ENCODE measurements at places on chromosomes 1 and 21.

DNA sequence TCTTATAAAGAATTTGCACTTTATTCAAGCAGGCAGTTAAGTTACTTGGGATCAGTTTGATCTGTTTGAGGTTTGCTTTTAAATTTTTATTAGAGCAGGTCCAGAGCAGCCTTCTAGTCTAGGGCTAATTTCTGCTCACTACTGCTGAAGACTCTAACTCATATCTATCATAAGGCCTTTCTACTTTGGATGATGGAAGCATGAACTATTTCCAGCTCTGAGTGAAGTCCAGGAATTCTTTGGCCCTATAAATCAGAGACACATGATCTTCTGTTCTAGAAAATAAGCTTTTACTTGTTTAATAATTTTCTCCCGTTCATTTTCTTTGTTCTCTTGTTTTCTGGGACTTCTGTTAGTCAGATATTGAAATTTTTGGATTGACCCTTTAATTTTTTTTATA lies 14.7 kb downstream of the NIBAN1 start:
- no peak for DNase-seq

- DNase-seq, result peak; percentile 83
Observed at GRCh38 chr1:21334214-21335087, 44.2 kb upstream of the ECE1 start.

- DNase-seq, result no peak
Observed at GRCh38 chr21:29436650-29437049, 137.9 kb downstream of the BACH1 start.

DNA sequence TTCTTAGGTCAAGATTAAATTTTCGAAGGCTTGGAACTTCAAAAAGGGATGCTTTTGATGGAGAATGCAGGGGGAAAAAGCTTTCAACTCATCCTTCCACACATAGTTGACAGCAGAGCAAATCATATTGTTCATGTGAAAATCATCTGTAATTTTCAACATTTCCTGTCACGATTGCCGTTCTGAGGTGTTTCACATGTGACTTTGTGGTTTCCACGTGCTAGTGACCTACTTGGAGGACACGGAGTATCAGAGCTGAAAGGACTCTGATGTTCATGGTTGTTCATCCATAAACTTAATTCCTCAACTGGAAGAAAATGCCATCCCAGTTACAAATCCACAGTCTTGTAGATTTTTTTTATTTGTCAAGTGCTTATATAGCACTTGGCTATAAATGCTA lies 79.1 kb downstream of the ZP4 start:
- no peak for DNase-seq

- peak; percentile 56 for DNase-seq
Observed at GRCh38 chr21:37863842-37864241, 52.4 kb downstream of the KCNJ6 start.

DNA sequence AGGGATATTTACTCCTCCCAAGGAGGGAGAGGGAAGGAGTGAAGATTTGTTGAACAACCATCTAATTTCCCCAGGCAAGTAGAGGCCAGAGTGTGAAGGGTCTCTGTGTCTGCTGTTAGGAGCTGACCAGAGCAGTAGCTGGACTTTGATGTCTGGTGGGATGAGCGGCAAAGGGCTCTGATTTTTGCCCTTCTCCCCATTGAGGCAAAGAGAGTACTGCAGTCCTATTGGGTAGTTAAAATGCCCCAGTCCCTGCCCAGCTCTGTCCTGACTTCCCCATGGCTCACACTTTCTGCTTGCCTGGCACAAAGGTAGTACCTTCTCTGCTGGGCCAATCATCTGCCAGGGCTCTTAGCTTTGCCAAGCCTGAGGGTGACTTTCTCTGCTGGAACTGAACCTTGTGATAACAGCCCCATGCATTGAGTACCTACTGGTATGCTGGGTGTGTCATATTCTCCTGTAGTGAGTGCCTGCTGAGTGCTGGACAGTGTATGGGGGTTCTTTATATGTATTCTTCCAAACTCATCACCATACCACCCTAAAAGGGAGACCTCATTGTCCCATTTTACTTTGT lies 64.0 kb upstream of the SELENON start:
- no peak for DNase-seq

- peak; percentile 8 for DNase-seq
Observed at GRCh38 chr1:237386362-237387143, 344.6 kb downstream of the RYR2 start.

- DNase-seq, result no peak
Observed at GRCh38 chr1:115624859-115625258, 16.9 kb upstream of the VANGL1 start.

GRCh38 chr1:201482755-201483154 lies 13.8 kb upstream of the PHLDA3 start:
- DNase-seq, result no peak

GRCh38 chr21:34707876-34708325 lies 39.1 kb downstream of the CLIC6 start:
- no peak for DNase-seq

GRCh38 chr21:35925497-35925896 lies 134.8 kb downstream of the SETD4 start:
- no peak for DNase-seq

- DNase-seq, result no peak
Observed at GRCh38 chr1:214205053-214205452, 75.9 kb upstream of the SMYD2 start.

- no peak for DNase-seq
Observed at GRCh38 chr1:166888373-166889111, 12.5 kb upstream of the TADA1 start.

- no peak for DNase-seq
Observed at GRCh38 chr1:234628089-234628488, 18.1 kb upstream of the IRF2BP2 start.

GRCh38 chr1:40825435-40825788 lies 36.8 kb downstream of the CITED4 start:
- no peak for DNase-seq

DNA sequence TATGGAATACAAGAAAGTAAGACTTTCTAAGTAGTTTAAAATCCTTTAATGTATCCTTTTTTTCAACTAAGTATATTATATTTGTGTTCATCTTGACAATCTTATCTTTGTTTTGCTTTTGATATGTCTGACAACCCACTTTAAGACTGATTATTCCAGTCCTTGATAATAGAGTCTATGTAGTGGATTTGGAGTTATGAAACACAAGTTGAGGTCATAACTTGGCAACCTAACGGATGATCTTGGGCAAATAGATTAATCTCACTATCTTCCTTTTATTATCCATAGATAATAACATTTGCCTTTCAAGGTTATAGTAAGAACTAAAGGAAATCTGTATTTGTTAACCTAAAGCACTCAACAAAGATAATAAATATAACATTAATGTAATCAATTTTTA lies 4.8 kb upstream of the GBP2 start:
- DNase-seq, result no peak

GRCh38 chr1:55707196-55707595 lies 492.0 kb upstream of the USP24 start:
- no peak for DNase-seq

DNA sequence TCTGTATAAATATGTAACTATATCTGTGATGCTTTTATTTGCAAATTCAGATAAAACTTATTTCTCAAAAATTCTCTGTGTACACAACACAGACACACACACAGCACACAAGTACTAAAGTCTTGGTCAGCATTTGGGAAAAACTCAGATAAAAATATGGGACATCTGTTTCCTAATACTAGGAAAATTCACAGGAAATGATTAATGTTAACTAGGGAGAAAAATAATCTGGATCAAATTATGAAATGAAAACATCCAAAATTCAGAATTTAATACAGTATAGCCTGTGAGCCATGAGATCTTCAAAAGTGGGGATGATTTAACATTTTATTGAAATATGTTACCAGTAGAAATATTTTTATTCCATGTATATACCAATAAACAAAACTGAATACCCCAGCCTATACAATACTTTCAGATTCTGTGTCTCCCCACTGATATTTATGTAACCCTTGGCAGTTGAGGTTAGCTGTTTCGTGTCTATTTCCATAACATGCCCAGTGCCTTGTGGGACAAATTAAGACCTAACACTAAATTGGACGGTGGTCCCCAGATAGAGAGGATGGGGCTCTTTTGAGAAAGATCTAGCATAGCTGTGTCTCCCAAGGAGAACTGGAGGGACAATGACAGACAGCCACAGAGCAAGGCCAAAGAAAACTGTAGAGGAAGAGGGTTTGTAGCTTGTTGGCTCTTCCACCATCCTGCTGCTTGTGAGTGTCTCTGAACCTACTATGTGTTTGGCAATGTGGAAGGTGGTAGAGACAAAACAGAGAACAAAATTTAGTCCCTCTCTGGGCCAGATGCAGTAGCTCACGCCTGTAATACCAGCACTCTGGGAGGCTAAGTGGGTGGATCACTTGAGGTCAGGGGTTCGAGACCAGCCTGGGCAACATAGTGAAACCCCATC lies 47.2 kb downstream of the GNG12 start:
- no peak for DNase-seq

- no peak for DNase-seq
Observed at GRCh38 chr1:3787745-3788605, 8.3 kb downstream of the LRRC47 start.

DNA sequence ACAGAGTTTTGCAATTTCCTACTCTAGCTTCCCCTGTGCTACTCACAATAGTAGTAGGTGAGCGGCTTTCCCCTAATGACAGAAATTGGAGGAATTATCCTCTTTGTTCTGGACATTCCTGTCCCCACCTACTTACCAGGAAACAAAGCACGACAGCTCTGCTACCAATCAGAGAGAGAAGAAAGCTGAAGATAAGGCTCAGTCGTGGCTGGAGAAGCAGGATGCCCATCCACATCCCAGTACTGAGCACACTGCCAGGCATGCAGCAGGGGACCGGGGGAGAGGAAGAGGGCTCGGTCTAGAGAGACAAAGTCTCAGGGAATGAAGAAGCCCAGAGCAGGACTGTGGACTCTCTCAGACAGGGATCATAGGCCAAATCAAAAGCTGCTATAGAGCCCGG lies 134.1 kb upstream of the KRTAP19-8 start:
- no peak for DNase-seq

GRCh38 chr1:75672528-75673393 lies 51.7 kb upstream of the ACADM start:
- peak; percentile 47 for DNase-seq

DNA sequence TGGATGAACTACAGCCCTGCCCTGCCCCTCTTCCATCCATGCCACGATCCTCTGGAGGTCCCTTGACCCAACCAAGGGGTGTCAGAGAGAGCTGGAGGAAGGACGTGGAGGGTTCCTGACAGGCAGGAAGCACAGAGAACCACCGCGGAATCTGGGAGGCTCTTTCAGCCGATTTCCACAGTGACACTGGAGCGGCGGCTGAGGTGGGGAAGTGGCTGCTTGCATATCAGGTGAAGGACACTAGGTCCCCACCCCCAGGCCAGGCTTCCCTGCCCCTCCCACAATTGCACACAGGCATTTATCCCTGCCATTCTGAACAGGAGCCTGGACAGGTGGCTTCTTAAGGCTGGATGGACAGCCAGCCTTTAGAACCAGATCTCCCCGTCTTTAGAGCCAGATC lies 17.5 kb downstream of the LRRC71 start:
- no peak for DNase-seq

DNA sequence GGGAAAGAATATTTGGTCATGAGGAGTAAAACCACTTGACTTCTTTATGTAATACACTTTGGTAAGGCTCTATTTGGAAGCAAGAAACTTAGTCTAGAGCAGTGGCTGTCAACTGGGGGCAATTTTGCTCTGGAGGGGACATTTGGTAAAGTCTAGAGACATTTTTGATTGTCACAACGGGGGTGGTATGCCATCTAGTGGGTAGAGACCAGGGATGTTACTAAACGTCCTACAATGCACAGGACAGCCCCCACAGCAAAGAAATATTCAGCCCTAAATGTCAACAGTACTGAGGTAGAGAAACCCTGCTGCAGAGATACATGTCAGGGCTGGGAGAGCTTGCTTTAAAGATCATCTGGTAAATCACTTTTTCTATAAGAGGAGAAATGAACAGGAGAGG lies 13.5 kb downstream of the FUCA1 start:
- DNase-seq, result no peak

DNA sequence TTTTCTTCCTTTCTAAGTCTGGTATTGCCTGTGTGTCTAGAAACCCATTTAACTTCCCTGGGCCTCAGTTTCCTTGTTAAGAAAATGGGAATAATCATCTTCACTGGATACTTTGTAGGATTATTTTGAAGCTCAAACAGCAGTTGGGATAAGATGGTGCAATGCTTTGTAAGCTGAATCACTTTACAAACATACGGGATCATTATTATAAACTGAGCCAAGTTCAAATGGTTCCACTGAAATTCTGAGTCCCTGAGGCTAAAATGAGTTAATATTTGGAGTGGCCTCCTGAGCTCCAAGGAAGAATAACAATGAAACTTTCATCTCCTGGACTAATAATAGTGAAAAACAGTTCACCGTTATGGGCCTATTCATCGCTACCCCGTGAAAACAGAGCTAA lies 388.0 kb downstream of the PLPP3 start:
- no peak for DNase-seq

DNA sequence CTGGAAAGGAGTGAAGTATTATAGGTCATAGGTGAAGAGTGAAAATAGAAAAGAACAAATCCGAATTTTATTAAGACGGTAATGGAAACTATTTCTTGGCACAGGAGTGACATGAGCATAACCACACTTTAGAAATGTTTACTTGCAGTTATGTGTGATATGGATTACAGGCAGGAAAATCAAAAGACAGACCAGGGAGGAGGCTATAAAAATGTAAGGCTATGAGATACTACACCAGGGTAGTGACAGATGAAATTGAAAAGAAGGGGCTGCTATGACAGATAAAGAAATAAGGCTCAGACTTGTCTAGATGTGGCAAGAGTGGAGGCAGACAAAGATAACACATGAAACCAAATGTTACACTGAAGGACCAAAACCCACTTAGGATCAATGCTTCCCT lies 31.7 kb downstream of the GPATCH2 start:
- no peak for DNase-seq

GRCh38 chr1:214862421-214862820 lies 220.1 kb upstream of the KCNK2 start:
- peak; percentile 26 for DNase-seq

GRCh38 chr21:32249511-32250280 lies 29.2 kb downstream of the MIS18A start:
- DNase-seq, result no peak

GRCh38 chr1:200075522-200075921 lies 48.0 kb downstream of the NR5A2 start:
- no peak for DNase-seq

DNA sequence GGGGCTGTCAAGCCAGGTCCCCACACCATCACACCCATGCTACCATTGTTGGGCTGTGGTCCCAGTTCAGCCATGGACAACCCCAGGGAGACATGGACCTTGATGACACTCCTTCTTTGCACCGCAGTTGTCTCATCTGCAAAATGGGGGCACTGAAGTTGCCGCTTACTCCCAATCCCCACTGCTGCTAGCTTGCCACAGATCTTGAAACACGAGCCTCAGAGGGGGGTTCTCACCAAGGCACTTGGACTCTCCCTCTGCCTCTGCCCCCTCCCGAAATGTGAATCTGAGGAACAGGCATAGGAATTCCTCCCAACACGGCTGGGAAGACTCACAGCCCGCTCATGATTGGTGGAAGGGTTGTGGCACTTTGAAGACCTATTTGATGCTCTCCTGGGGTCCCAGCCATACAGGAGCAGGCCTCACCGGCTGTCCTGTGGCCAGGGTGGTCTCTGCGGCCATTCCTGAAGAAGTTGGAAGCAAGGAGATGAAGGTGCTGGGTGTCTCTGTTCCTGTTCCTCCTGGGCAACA lies 31.1 kb downstream of the RUNX3 start:
- no peak for DNase-seq
